Esophagus squamous epithelium (tissue), 5 donors: ENCODE measurements at places on chromosomes 7 and 10. TPM values are rescaled to one million over a fixed set of nuclear protein-coding genes. Genes with fewer than 3 reads are reported as not detected.

DNA sequence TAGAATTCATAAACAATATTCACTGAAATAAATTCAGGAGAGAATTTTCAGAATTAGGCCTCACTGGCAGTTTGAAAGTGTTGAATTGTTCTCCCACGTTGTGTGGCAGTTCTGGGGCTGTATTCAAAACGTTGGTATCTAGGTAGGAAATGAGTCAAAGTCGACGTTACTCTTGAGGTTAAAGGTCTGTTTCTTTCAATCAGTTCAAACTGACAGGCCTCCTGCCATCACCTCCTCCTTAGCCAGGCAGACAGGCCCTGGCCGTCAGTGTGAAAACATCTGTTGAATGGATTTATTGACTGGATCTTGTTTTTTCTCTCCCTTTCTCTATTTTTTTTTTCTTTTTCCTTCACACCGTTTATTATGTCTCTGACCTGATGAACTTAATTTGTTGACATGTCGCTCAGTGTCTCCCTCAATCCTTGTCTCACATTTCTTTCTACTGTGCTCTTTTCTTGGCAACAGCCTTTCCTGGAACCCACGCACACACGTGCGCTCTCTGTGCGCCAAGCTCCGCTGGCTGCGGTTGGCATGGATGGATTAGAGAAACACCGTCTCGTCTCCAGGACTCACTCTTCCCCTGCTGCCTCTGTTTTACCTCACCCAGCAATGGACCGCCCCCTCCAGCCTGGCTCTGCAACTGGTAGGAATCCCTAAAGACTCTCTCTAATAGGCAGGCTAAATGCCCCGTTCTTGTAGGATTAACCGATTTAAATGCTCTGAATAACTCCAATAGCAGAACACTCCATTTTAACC is 231.7 kb downstream of the HDAC9 start:
- no peak overlapping the region for H3K4me3 ChIP-seq
- H3K27me3 ChIP-seq, result no peaks in the 10 kb centered on the region
- no peaks in the 10 kb centered on the region for H3K36me3 ChIP-seq
- H3K27ac ChIP-seq, result no peak overlapping the region
- no peaks in the 10 kb centered on the region for H3K4me1 ChIP-seq

The EN2 gene
- total RNA-seq, result under 0.01 TPM

- H3K4me3 ChIP-seq, result no peak overlapping the region
- H3K36me3 ChIP-seq, result no peaks in the 10 kb centered on the region
- no peak overlapping the region for H3K27ac ChIP-seq
- no peaks in the 10 kb centered on the region for H3K4me1 ChIP-seq
- DNase-seq, result no peak
These were observed 38.1 kb upstream of the HBP1 start for GRCh38 chr7:107130487-107131220.

DNA sequence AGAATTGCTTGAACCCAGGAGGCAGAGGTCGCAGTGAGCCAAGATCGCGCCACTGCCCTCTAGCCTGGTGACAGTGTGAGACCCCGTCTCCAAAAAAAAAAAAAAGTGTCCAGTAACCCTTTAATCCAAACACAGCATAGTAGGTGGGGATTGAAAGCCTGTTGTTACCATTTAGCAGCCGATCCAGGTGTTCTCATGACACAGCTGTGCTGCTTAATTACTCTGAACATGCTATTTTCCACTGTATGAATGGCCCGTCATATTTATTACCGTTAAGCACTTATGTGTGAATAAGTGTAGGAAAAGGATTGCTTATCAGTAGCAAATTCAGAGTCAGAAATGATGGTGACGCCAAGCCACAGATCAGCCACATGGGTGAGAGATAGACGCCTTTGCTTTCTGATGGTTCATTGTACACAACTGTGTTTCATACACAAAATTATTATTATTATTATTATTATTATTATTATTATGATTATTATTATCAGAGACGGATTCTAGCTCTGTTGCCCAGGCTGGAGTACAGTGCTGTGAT is 11.6 kb upstream of the ORAI2 start:
- no peaks in the 10 kb centered on the region for H3K27me3 ChIP-seq
- H3K4me3 ChIP-seq, result no peak overlapping the region
- no peak for DNase-seq
- H3K36me3 ChIP-seq, result peaks cover 100% of the 10 kb centered on the region
- peaks cover 20% of the 10 kb centered on the region for H3K4me1 ChIP-seq

- no peaks in the 10 kb centered on the region for H3K27me3 ChIP-seq
- H3K36me3 ChIP-seq, result peaks cover 7% of the 10 kb centered on the region
- DNase-seq, result no peak
These were observed 5.0 kb upstream of the SEC31B start for GRCh38 chr10:100524638-100525037.

The RAPGEF5 gene
- 16.9 TPM for total RNA-seq

The SEMA3A gene
- 4.6 TPM for total RNA-seq

The HABP2 gene
- total RNA-seq, result not detected

- H3K4me1 ChIP-seq, result no peaks in the 10 kb centered on the region
- no peak for DNase-seq
- no peak overlapping the region for H3K27ac ChIP-seq
These were observed 4.8 kb upstream of the OR6V1 start for GRCh38 chr7:143047326-143047725.

- DNase-seq, result no peak
- H3K4me1 ChIP-seq, result no peaks in the 10 kb centered on the region
- H3K36me3 ChIP-seq, result no peaks in the 10 kb centered on the region
- no peaks in the 10 kb centered on the region for H3K27me3 ChIP-seq
- no peak overlapping the region for H3K4me3 ChIP-seq
These were observed 752.4 kb upstream of the VSTM2A start for GRCh38 chr7:53789741-53790140.
